C1 segment of cervical spinal cord (tissue), 14 donors: ENCODE measurements at places on chromosomes 7 and 10.

DNA sequence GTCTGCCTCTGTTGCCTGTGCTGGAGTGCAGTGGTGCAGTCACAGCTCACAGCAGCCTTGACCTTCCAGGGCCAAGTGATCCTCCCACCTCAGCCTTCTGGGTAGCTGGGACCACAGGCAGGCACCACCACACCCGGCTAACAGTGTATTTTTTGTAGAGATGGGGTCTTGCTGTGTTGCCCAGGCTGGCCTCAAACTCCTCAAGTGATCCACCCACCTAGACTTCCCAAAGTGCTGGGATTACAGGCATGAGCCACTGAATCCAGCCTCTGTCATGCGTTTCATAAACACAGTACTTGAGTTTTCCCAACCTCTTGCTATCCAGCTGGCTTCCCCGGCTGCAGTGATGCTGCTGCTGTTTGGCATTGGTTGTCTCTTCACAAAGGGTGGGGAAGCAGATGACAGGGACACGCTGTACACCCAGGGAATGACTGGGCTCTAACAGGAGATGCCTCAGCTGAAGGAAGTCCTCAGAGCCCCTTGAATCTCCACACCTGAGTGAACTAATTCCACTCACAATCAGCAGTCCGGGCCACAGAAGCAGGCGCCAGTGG is 191.5 kb downstream of the DIP2C start:
- DNase-seq = no peak

DNA sequence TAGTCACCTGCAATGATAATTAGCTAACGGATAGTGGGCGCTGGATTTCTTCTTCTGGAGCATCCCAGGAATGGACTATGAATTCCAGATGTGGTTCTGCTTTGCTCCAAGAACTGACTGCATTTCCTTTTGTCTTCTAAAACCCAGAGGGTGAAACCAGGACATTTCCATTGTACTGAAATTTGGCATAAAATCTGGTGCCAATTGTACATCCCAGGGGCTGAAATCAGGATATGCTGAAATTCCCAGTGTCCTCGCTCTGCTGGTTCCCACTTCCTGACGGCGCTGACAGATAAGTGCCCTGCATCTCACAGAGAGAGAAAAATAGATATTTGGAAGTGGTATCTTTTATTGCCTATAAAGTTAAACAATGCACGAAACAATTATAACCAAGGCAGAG is 31.9 kb downstream of the RBM20 start:
- DNase-seq = no peak

DNA sequence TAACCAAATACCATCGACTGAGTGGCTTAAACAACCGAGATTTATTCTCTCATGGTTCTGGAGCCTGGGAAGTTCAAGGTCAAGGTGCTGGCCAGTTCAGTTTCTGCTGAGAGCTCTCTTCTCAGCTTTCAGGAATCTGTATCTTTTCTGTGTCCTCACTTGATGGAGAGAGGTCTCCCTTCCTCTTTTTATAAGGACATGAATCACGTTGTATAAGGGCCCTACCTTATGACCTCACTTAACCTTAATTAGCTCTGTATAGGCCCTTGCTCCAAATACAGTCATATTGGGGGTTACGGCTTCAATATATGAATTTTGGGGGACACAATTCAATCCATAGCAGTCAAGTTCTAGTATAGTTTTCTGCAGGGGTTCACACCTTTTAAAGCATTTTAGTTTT is 135.2 kb upstream of the ADO start:
- DNase-seq = no peak

- no peak for DNase-seq
These were observed 488.0 kb upstream of the POM121L12 start for GRCh38 chr7:52547308-52547910.

DNA sequence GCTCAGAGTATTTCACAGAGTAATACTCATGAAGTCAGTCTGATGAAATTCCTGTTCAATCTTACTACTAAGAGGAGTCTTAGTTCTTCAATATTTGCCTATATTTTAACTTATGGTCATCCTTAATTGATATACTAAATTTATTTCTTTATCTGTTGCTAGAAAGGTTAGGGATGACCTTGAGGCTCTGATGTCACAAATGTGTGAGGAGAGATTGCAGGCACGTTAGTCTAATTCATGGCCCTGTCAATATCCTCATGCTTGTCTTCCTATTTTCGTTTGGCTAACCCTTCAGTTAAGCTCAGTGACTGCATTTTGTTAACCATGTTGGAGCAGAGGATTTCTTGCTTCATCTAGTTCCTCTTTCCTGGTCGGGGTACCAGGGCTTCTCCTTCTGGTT is 704.7 kb upstream of the COBL start:
- no peak for DNase-seq
